ENCODE measurements at places on chromosomes 2 and 18.

GRCh38 chr2:11830708-11831301, 84.4 kb downstream of the LPIN1 start:
- DNase-seq: no peak

- DNase-seq: no peak
Measured at GRCh38 chr2:195818526-195818925, 161.5 kb downstream of the SLC39A10 start.

DNA sequence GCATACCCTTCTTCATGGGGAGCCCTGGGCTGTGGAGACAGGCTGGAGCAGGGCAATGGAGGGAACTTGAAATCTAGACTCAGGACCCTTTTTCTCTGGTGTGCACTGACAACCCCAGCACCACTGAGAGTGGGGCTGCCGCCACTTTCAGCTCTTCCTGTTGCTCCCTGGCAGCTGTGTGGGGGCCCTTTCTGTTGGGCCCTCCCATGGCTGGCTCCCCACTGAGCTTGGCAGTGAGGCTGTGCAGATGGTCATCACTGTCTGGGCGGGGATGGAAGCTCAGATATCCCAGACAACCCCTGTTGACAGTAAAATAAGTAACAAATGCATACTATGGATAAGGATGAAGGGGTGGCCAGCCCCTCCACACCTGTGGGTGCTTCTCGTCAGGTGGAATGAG, 6.7 kb downstream of the MYO7B start:
- DNase-seq: no peak

- DNase-seq: peak; percentile 28
Measured at GRCh38 chr2:25833566-25833965, 44.7 kb downstream of the ASXL2 start.

GRCh38 chr2:47964722-47965434, 58.6 kb upstream of the FBXO11 start:
- no peak for DNase-seq

- no peak for DNase-seq
Measured at GRCh38 chr2:150327564-150328489, 159.6 kb downstream of the RND3 start.

GRCh38 chr2:235852526-235852920, 315.7 kb downstream of the GBX2 start:
- DNase-seq: no peak

DNA sequence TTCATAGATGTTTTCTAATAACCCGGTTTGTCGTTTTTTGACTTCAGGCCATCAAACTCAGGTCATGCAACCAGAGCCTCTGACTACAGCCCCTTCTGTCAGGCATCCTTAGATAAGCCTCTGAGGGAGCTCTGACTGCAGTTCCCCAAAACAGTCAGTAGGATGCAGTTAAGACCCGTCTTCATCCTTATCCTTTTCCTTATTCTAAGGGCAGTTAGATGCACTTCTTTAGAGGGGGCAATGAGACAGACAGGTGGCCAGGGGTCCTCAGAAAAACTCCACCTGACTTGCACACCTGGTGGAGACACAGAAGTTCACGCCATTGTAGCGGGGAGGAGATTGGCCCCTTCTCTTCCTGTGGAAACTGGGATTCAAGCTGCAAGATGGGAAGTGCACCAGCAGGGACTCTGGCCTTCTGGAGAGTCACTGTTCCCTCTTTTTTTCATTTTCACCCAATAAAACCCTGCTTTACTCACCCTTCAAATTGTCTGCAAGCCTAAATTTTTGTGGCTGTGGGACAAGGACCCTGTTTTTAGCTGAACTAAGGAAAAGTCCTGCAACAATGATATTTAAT, 104.8 kb upstream of the TFPI start:
- DNase-seq: peak; percentile 15

DNA sequence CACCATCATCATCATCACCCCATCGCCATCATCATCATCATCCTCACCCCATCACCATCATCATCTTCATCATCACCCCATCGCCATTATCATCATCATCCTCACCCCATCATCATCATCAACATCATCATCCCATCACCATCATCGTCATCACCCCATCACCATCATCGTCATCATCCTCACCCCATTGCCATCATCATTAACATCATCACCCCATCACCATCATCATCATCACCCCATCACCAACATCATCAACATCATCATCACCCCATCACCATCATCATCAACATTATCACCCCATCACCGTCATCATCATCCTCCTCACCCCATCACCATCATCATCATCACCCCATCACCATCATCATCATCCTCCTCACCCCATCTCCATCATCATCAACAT, 151.0 kb downstream of the DNER start:
- no peak for DNase-seq

- DNase-seq: peak; percentile 46
Measured at GRCh38 chr2:238231251-238231793, 8.5 kb downstream of the HES6 start.

DNA sequence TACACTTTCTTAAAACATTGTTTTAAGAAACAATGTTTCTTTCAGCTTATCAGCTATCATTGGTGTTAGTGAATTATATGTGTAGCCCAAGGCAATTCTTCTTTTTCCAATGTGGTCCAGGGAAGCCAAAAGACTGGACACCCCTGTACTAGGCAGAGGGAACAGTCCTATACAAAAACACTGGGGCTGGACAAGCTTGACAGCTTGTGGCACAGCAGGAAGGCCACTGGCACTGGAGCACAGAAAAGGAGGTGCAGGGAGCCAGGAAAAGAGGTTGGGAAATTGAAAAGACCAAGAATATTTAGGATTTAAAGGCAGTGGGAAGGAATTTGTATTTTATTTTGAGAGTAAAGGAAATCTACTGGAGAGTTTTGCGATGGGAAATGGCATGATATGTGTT, 47.7 kb downstream of the SRD5A2 start:
- no peak for DNase-seq

DNA sequence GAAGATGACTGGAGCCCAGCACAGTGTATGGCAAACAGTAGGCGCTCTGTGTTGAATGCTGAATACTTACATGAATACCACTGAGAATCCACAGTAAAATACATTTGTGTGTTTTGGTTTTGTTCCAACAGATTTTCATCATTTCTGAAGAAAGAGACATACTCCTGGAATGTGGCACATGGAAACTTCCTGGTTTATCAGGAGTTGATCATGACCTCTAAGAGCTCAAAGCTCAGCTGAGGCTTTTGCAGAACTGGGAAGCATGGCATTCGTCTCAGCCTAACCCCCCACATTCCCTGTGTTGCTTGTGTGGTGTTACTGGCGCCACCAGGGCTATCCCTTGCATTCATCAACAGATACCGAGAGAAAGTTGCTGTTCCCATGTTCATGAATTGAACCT, 316.9 kb upstream of the REV1 start:
- peak; percentile 94 for DNase-seq

DNA sequence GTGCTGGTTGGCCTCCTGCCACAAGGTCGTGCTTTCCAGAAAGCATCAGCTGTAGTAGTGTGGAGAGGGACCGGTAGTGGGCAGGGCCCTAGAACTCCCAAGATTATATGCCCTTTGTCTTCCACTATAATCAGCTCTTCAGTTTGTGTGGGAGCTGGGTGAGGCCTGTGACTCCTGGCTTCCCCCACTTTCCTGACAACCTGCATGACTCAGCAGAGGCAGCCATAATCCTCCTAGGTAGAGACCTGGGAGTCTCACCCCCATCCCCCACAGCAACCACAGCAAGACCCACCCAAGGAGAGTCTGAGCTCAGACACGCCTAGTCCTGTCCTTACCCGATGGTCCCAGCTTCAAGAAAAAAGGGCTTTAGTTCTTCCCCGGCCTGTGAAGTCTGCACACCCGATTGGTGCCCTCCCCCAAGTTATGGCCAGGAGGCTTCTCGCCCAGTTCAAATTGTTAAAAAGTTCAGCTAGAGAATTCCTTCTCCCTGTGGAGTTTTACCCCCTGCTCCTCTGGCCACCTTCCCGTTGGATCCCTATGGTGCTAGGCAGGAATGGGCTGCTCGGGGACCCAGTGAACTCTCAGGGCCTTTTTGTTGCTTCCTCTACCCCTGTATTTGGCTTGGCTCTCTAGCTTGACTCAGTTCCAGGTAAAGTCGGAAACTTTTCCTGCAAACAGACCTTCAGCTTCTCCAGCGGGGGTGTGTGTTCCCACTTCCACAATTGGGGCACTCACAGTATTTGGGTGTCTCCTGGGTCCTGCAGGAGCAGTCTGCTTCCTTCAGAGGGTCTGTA, 57.8 kb upstream of the FAM237A start:
- DNase-seq: no peak

- no peak for DNase-seq
Measured at GRCh38 chr2:98768384-98769113, 37.6 kb upstream of the MGAT4A start.

DNA sequence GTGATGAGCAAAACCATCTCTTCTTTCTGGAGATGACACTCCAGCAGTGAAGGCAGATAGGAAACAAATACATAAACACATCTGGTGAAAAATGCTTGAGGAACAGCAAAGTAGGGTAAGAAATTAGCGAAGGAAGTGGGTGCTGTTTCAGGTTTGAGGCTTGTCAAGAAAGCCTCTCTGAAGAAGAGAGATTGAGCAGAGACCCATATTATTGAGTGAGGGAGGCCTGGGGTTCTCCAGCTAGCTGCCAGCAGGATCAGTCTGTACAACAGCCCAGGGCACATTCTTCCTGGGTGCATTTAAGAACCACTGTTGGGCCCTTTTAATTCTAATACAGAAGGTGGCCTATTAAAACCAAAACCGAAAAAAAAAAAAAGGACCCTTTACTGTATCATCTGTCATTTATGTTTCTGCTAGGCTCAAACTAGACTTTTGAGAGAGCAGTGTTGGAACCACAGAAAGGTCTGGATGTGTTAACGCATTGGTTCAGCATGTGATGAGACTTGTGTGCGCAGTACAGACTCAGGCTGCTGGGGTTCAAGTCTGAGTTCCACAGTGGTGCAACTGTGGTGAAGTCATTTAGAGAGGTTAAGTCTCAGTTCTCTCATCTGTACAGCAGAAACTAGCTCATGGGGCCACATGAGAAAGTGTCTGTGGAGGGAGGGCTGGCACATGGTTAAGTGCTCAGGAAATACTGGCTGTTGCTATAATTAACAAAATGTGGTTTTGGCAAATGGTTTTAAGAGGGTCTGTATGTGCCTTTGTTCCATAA, 28.9 kb downstream of the MGAT5 start:
- DNase-seq: no peak

- peak; percentile 68 for DNase-seq
Measured at GRCh38 chr18:73487966-73488365, 620.2 kb upstream of the NETO1 start.

- no peak for DNase-seq
Measured at GRCh38 chr18:58183226-58183625, 139.2 kb downstream of the NEDD4L start.

GRCh38 chr18:3247240-3248061, at the start of gene MYL12A:
TSS of gene MYL12A (plus strand) at chr18:3247801. CDS start at chr18:3253248, 5,447 bp downstream.
- peak; percentile 99 for DNase-seq

DNA sequence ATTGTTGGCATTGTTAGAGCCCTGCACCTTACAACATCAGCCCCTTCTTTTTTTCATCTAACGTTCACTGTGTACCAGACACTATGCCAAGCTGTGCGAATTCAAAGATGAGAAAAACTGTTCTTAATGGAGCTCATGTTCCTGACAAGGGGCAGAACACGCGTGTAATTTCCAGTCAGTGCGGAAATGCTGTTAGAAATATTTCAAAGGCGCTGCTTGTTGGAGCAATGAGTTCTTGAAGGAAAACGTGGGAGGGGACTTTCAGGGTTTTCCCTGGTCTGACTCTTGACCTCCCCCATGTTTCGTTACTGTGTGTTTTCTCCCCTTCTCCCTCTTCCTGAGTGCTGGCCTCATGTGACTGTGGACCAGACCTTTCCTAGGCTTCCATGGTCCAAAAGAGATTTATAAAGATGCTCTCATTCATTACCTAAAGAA, 1.5 kb downstream of the MTHFD2 start:
- DNase-seq: no peak

GRCh38 chr18:27130065-27130630, 55.0 kb downstream of the CHST9 start:
- DNase-seq: no peak

GRCh38 chr18:62339106-62339988, 14.2 kb downstream of the TNFRSF11A start:
- DNase-seq: peak; percentile 75

GRCh38 chr2:172246649-172247048, 143.9 kb upstream of the DLX2 start:
- DNase-seq: peak; percentile 48

GRCh38 chr2:169237286-169237685, 125.0 kb downstream of the LRP2 start:
- DNase-seq: no peak

DNA sequence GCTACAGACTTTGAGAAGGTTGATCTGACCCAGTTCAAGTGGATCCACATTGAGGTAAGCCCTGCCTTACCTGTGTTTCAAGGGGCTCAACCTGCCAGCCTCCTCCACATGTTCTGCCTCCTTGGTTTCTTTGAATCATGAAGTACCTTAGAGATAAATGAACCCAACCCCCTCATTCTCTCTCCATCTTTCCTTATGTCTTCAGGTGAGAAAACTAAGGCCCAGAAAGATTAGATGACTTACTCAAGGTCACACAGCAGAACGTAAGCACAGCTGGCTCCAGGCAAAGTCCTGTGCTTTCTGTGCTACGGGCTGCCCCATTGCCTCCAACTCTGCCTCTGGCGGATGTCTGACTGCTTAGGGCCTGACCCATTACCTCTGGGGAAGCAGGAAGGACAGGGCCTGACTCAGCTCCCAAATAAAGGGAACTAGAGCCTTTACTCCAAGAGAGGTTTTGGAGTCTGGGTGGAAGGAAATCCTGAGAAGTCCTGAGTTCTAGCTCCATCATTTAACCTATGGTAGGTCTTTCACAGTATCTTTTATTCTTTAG, 10.3 kb downstream of the KHK start:
- no peak for DNase-seq

DNA sequence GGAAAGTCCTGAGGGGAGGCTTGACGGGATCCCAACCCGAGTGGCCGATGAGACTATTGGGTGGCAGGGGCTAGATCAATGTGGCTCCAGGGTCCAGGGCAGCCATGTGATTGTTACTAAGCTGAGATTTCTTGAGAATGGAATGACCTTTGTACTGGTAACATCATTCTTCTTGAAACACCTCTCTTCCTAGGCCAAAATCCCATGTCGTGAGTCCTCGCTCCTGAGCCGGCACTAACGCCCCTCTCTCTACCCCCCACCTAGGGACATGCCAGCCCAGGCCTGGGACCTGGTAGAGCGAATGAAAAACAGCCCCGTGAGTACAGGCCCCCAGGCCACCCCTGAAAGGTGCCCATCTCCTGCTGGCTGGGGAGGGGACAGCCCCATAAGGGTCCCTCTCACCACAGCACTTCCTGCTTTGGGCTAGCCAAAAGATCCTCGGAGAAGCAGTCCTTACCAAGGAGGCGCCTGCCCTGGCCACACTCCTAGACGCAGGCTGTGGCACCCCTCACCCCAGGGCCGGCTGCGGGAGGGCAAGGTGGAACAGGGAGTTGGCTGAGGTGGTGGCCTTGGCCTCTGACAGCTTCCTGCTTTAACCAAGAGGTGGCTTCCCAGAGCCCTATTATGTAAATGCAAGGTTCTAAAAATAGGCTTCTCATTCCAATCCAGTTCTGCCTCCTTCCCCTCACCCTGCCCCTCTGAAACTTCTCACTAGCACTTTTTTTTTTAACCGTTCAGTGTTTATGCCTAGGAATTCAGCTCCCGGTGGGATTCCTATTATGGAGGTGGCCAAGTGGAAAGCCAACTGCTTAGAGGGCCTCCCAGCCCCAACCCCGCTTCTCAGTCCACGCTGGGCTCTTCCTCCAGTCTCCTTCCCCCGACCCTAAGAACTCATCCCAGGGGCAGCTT, 126.6 kb upstream of the PPP1CB start:
- DNase-seq: peak; percentile 73

GRCh38 chr2:201909348-201909747, 103.0 kb downstream of the CDK15 start:
- peak; percentile 96 for DNase-seq

Measured in fibroblast of skin of right biceps (primary cell).